ENCODE measurements at places on chromosomes 12 and 14.
A peak's percentile ranks its signal among the peaks of the same experiment; 100 is the strongest.

DNA sequence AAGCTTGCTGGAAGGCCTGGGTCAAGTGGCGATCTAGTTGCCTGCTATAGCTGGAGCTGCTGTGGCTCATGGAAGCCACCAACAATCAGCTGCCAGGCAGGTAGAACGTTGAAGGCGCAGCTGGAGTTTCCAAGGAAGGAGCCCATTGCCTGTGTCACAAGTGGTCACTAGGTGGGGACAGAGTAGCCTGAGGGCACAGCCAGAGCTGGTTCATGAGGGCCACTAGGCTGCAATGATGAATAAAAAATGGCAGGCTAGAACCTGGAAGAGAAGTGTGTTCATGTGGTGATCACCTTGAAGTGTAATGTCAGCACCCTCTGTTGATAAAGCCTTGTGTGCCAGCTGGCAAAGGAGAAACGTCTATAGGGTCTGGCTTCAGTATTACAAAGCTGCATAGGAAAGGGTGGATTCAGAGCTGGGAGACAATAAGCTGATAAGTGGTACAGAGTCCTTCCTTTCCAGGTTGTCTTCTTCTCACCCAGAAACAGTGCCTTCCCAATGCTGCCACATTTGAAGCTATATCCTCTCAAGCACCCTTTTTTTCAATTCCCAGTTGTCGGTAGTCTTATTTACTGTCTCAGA is 165.8 kb downstream of the EMP1 start:
- no peak for DNase-seq

- DNase-seq, result peak; percentile 90
Observed at GRCh38 chr14:93114713-93115068, 1.0 kb downstream of the ITPK1 start.

DNA sequence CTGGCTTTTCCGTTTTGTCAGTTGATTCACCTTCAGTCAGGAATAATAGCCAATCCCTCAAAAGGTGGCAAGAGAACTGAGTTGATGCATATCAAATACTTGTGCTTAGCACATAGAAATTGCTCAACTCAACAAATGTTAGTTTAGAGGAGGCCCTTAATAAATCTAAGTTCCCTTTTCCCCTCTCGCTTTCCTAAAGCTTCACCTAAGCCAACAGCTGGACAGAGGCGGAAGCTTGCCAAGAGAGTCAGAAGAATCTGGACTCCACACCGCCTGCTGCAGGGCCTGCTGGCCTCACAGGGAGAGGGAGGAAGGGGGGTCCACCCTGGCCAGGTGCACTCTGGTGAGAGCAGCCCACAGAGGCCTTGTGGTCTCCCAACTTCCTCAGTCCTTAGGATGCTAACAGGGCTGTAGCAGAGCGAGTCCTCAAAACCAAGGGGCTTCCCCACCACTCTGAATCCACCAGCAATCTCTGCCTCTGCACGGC is 213.1 kb downstream of the CHST11 start:
- no peak for DNase-seq

GRCh38 chr12:67910360-67911274 is 78.6 kb upstream of the IFNG-AS1 start:
- no peak for DNase-seq

DNA sequence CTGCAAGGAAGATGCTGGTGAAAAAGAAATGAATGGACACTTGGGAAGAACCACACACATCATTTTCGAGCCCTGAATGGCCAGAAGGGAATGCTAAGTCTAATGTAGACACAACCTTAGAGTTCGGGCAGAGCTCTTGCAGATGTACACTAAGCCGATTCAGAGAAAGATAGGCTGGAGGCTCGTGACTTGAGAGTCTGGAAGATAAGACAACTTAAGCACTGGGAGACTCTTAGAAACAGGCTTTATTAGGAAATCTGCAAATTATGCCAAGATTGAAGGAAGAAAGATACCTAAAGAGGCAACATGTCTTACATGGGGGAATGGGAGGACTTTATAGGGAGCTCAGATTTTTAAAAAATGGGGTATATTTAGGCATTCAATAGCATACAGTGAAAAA is 13.5 kb downstream of the TBPL2 start:
- DNase-seq, result no peak

DNA sequence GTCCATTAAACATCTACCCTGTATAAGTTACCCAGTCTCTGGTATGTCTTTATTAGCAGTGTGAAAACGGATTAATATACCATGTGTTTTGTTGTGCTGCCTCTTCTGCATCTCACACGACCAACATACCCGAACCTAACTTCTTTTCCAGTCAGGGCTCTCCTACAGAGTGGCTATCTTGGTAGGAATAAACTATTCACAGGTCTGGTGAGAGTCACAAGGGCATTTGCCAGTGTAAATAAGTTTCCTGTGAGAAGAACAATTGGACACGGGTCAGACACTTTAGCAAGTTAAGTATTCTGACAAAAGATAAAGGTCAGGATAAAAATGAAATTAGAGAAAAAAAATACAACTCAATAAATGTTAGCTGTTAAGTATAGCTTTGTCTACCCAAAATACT is 60.9 kb downstream of the MYF5 start:
- DNase-seq, result no peak

DNA sequence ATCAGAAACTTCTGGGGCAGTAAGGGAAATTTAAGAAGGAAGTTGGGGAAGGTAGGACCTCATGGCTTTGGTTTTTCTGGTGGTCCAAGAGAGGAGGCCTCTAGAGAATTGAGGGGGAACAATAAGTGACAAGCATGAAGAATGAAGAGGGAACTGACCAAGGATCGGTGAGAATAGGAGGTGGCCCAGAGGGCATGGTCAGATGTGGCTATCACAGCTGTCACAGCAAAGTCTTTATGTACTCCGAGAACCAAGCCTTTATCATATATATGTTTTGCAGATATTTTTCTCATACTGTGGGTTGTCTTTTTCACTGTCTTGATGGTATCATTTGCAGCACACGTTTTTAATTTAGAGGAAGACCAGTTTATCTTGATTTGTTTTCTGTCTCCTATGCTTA is 64.3 kb downstream of the PPP2R5C start:
- no peak for DNase-seq

DNA sequence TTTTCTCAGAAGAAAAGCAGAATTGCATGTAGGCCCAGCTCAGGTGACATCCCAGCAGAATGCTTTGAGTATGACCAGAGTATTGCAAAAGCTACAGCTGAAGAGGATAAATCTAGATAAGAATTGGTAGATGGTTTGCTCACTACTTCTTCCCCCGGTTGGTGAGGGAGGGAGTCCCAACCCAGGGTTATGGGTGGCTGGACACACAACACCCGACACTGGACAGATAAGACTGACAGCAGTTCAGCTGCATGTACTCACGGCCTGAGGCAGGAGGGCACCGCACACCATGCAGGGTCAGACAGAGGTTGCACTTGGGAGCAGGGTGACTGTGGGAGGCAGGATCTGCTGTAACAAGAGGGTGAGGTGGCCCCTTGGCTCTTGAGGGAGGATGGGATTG is 1.7 kb upstream of the CLEC4C start:
- DNase-seq, result no peak

DNA sequence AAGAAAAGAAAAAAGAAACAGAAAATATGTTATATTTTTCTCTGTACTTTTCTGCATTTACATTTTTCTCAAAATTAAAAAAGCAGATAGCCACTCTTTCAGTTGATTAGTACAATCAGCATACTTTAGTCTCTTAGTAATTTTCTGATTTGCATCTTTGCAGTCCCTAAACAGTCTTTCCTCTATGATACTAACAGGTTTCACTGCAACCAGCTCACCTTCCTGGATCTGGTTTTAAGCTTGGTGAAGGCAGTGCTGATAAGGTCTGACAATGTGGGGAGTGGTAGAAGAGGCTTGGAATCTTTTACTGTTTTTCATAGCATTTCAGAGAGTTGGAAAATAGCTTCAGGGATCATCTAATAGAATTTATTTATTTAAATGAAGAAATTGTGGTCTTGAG is 457.6 kb downstream of the ZFP36L1 start:
- DNase-seq, result no peak

- DNase-seq, result no peak
Observed at GRCh38 chr14:98957211-98958047, 314.6 kb downstream of the BCL11B start.

DNA sequence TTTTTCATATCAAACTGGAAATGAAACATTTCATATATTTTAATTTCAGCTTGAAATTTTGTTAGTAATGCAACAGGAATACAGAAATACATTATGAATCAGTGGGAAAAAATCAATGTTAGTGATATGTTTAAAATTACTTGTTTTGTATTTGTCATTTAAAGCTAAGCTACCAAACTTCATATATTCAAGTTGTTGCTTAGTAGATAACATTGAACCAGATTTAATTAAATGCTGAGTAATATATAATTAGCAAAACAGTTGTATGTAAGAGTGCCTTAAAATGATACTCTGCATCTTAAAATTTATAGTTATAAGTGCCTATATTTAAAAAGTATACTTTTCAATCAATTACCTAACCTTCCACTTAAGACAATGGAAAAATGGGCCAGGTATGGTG is 5.0 kb downstream of the CHURC1 start:
- DNase-seq, result no peak

DNA sequence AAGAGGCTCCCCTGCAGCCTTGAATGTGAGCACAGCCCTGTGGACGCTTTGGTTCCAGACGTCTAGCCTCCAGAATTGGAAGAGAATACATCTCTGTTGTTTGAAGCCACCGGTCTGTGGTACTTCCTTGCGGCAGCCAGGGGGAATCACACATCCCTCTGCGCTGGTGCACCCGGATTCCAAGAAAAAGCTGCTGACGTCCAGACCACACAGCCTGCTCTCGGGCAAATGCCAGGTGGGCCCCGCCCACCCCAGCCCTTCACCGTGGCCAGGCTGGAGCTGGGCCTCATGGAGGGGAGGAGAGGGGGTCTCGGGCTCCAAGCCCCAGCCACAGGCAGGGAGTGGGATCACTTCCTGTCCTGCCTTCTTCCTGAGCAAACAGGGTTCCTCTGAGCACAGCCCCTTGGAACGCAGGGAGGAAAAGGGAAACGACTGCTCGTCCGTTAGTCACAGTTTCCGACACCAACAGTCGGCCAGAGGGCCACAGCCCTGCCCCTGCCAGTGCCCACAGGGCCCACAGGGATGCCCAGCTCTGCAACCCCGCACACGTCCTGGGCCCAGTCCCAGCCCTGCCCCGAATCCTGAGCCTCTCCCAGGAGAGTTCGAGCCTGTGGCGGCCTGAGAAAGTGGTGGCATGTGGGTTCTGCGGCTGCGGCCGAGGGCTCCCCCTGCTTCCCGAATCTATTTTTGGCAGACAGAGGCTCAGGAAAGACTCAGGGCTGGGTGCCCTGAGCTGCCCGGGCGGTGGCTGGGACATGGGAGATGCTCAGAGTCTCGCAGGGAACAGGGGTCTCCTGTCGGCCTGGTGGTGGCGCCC is 85.3 kb downstream of the RFLNA start:
- DNase-seq, result peak; percentile 69

- DNase-seq, result no peak
Observed at GRCh38 chr12:40106655-40107054, 774 bp upstream of the SLC2A13 start.

DNA sequence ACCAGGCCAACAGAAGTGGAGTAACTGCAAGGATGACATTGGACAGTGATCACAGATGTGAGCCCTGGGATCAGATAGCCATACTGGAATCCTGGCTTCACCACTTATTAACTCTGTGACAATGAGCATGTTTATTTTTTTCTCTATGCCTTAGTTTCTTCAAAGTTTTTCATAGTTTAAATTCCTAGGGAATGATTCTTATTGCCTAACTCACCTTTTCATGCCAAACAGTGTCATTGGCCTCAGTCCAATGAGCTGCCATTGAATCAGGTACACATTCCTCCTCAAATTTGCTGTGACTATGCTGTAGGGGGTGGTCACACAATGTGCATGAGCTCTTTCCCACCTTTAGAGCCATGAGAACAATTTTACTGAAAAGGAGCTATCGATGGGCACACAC is 342.3 kb downstream of the SYT1 start:
- no peak for DNase-seq

GRCh38 chr14:67050896-67051295 is 138.3 kb upstream of the GARIN2 start:
- peak; percentile 2 for DNase-seq

DNA sequence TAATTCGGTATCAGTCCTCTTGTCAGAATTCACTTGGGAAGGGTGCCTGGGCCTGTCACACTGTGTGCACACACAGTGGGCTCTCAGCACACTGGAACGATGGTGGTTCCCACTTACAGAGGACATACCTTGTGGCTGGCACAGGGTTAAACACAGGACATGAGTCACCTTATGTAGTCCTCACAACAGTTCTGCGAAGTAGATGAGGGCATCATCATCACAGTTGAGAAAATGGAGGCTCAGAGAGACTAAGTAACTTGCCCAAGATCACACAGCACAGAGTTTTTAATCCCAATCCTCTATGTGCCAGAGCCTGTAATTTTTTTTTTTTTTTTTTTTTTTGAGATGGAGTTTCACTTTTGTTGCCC is 90.7 kb downstream of the NINJ2 start:
- peak; percentile 16 for DNase-seq

- no peak for DNase-seq
Observed at GRCh38 chr12:48118284-48118871, 786 bp upstream of the PFKM start.

DNA sequence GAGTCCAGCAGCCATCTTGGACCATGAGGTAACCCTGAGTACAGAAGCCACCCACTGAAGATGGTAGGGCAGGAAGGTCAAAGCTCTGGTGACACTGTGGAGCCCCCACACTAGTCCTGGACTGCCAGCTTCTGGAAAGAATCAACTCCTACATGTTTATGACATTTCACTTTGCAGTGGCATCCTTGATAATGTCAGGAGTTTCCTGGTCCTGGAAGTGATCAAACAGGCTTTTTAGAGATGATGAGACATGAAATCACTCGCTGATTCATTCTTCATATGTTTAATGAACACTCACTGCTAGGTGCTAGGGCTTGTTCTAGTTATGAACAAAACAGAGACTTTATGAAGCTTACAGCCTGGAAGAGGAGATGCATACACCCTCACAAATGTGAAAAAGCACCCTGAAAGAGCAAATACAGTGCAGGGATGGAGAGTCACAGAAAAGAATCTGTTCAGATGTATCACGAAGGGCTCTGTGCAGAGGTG is 15.8 kb upstream of the HNF1A start:
- no peak for DNase-seq

GRCh38 chr12:92905811-92906554 is 23.1 kb downstream of the EEA1 start:
- DNase-seq, result no peak
